Lower lobe of right lung (tissue), 2 donors: ENCODE measurements at places on chromosomes 2 and 18.
A peak's percentile ranks its signal among the peaks of the same experiment; 100 is the strongest.

- DNase-seq, result peak; percentile 77
Observed at GRCh38 chr2:173043476-173043875, 32.2 kb upstream of the MAP3K20 start.

- no peak for DNase-seq
Observed at GRCh38 chr2:241312082-241312481, 3.4 kb downstream of the HDLBP start.

DNA sequence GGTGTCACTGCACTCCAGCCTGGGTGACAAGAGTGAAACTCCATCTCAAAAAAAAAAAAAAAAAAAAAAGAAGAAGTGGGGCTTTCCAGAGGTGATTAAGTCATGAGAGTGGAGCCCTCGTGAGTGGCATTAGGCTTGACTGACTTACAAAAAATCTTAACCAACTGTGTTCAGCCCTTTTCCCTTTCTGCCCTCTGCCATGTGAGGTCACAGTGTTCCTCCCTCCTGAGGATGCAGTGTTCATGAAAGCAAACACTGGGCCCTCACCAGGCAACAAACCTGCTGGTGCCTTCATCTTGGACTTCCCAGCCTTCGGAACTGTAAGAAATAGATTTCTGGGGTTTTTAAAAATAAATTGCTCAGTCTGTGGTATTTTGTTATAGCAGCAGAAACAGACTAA is 37.0 kb upstream of the METTL21A start:
- DNase-seq, result no peak

GRCh38 chr2:165163761-165164160 is 40.1 kb downstream of the SCN3A start:
- DNase-seq, result no peak

DNA sequence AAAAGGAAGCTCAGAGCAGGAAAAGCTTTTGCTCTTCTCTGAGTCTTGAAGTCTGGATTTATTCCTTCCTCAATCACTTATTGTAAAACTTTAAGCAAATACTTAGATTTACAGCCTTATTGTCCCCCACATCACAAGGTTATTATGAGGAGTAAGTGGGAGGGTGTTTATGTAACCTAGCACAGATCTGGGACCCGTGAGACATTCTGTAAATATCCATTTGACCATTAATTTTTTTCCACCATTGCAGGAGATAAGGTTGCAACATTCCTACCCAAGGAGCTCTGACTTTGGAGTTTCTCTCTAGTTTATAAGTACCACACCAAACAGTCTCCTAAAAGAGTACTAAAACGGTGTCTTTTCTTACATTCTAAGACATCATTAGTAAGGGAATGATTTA is 52.1 kb upstream of the CTIF start:
- no peak for DNase-seq

DNA sequence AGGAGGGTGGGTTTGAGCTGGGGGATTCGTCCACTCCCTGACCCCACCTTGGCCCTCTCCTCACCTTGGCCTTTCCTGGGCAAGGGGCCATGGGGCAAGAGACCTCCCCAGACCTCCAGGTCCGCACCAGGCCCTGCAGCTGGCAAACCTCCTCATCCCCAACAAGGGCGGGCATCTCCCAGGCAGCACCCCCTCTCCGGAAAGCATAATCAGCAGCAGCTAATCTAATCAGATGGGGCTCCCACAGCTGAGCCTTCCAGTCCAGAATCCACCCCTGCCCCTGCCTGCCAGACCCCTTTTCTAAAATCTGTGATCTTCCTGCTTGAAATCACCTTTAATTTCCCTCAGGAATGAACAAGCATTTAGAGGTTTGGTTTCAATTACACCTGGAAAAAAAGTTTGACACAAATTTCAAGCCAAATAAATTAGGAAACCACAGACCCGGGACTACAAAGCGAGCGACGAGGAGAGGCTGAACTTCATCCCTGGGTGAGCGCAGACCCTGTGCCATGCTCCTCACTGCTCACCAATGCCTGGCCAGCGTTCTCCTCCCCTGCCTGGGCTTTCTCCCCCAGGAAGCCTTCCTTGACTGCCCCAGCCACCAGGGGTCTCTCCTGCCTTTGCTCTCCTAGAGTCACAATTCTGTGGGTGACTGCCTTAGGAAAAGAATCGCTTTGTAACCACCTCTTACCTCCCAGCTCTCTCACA is 143.0 kb upstream of the MYCN start:
- DNase-seq, result no peak

GRCh38 chr18:79672490-79673276 is 6.9 kb upstream of the CTDP1 start:
- no peak for DNase-seq

DNA sequence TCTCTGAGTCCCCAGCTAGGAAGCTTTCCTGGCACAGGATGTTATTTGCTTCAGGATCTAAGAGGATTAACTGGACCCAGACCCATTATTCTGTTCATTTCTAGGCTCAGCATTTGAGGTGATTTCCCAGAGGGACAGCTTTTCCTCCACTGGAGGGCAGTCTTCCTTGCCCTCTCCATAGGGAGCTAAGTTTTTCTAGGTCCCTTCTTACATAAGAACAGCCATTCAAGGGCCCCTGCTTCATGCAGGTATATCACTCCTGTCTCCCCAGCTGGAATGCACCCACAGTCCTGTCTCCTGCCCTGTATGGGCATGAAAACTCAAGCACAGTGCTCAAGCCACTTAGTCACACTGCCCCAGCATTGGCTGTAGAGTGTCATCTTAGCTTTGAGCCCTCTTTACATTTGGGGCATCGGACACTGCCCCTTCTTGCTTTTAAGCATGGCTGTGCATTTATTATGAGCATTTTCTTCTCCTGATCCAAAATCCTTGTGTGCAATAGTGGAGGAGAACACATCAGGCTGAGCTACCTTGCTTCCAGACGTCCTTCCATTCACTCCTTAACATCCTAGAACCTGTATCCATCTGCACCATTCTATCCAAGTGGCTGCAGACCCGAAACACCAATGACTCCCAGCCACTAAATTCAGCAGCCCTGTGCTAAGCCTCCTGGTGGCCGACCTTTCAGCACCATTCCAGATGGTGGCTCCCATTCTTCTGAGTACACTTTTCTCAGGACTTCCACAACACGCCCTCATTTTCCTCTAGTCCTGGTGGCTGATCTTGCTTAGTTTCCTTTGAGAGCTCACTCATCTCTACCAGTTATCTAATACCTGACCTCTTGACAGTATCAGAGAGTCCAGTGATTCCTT is 80.0 kb downstream of the COPS8 start:
- DNase-seq, result no peak

- no peak for DNase-seq
Observed at GRCh38 chr2:207589143-207589542, 36.1 kb downstream of the METTL21A start.

- no peak for DNase-seq
Observed at GRCh38 chr2:40824278-40824677, 372.4 kb upstream of the SLC8A1 start.

DNA sequence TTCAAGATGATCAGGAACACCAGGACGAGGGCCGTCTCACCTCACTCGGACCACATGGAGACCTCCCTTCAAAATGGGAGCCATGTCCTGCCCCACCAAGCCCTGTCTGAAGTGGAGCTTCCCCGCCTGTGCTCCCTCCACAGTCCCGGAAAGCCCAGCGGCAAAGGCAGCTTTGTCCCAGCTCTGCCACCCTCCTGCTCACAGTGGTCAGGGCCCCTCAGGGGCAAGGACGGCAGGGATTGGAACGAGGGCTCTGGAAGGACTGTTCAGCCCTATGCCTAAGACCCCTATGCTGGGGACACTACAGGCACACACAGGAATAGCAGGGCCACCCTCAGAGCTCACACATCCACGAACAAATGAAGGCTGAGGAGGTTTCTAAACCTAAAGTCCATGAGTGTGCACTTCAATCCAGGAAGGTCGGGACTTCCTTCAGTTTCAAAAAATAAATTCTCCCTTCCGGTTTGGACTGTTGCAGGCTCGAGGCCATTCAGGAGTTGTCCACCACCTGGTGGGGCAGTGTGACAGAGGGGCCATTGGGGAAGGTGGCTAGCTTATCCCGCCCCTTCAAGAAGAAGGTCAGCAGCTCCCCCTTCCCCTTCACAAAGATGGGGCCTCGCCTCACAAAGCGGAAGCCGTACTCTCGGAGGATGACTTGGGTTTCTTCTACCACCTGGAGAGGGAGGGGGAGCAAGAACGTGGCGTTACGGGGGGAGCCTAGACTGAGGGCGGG is 26.4 kb downstream of the CENPO start:
- DNase-seq, result no peak

DNA sequence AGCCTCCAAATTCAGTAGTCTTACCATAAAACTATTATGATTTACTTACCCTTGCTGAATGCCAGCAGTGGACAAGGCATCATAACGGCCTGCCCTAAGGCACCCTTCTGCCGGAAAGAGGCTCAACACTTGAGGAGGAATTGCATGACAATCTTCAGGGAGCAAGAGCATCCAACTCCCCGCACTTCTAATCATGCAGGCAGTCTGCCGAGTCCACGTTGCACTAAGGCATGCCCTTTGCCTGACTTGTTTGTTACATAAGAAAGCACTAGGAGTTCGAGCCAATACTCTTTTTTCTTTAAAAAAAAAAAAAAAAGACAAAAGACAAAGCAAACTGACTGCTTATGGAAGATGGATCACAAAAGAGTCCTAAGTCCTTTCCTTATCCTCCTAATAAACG is 17.9 kb upstream of the SPTBN1 start:
- DNase-seq, result no peak
